ENCODE measurements at places on chromosomes 2 and 18.

DNA sequence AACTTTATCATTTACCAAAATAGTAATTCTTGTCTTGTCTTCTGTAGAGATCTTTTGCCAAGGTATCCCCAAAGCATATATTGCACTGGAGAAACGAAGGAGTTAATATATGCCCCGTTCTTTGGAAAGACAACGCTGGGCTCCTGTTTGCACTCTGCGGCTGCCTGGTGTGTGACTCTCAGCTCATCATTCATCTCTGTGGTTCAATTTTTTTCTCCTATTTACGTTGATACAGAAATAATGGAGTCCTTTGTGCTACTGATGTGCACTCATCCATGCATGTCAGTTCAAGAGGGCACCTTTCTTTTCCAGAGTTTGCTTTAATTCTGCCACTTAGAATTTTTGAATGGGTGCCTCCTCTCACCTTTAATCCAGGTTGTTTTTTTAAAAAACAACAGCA, 655.5 kb downstream of the DCDC2C start:
- DNase-seq, result peak; percentile 57

DNA sequence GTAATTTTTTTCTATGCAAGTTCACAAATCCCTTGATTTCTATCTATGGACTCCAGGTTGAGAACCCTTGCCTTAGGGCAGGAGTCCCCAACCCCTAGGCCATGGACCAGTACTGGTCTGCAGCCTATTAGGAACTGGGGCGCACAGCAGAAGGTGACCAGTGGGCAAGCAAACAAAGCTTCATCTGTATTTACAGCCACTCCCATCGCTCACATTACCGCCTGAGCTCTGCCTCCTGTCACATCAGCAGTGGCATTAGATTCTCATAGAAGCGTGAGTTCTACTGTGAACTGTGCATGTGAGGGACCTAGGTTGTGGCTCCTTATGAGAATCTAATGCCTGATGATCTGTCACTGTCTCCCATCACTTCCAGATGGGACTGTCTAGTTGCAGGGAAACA, 70.2 kb upstream of the SMAD2 start:
- no peak for DNase-seq

DNA sequence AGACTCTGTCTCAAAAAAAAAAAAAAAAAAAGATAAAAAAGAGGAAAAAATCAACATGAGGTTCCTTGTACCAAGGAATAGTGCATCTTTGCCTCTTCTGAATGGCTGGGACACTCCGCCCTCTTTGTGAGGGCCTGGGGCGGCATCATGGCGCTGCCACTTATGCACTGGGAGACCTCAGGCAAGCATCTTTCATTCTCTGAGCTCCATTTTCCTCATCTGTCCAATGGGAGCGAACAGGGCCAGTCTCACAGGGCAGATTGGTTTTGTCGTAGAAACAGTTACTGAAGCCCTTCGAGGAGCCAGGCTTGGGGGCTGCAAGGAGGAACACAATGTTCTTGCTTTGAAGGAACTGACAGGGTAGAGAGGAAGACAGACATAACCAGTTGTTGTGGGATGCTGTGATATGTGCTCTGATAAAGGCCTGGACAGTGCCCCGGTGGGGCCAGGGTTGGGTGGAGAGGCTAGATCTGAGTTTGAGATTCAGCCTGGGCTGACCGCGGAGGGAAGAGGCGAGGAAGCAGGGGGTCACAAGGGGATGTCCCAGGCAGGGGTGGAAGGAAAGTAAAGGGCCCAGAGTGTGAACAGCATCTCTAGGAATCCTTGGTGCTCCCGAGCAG, 14.1 kb downstream of the ZFP36L2 start:
- no peak for DNase-seq

DNA sequence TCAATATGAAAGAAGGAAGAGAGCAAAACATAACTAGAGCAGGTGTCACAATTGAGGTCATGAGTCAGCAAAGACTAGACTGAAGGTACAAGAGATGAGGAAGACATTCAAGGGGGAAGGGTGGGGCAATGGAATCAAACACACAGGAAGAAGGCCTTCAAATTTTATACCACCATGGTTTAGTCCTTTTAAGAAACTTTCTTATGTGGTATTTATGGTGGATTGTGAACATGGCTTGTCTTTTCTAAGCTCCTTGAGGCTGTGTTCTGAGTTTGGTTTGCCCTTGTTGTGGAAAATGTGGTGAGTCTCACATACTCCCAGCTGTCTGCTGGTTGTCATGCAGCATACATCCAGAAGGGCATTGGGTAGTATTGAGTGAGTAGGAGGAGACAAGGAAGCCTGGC, 62.1 kb downstream of the NABP1 start:
- DNase-seq, result no peak

- DNase-seq, result no peak
Observed at GRCh38 chr2:151672277-151672676, 62.0 kb downstream of the NEB start.

GRCh38 chr2:141021109-141021508, 1109.7 kb downstream of the LRP1B start:
- DNase-seq, result no peak

DNA sequence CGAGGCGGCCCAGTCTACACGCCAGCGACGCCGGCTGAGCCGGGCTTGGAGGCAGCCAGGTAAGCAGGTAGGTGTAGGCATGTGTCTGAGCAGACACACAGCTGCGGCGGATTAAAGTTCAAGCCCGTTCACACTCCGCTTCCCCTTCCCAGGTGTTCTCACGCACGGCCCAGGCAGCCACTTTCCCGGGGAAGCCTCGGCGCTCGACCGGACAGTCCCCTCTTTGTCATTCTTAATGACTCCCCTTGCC, 367 bp downstream of the TGFA start:
- DNase-seq, result peak; percentile 10

All from NCI-H2029 (cell line).